Nasal cavity respiratory epithelium epithelial cell of viscerocranial mucosa (primary cell): ENCODE measurements at places on chromosomes 1 and 21. TPM values are rescaled to one million over a fixed set of nuclear protein-coding genes. Genes with fewer than 3 reads are reported as not detected.

Gene ORC1
- 0.14 and 0.34 TPM in 2 replicates for total RNA-seq

Gene IL10
- not detected in 2 replicates for total RNA-seq

Gene OR2M7
- not detected in 2 replicates for total RNA-seq

Gene MEAF6
- total RNA-seq, result 43.7 and 49.7 TPM in 2 replicates

Gene CLDN8
- total RNA-seq, result 0.14 TPM in 1 of 2 replicates, not detected in the other

Gene FNDC5
- under 0.01 TPM in 1 of 2 replicates, not detected in the other for total RNA-seq
